ENCODE measurements at places on chromosomes 6 and 20.

DNA sequence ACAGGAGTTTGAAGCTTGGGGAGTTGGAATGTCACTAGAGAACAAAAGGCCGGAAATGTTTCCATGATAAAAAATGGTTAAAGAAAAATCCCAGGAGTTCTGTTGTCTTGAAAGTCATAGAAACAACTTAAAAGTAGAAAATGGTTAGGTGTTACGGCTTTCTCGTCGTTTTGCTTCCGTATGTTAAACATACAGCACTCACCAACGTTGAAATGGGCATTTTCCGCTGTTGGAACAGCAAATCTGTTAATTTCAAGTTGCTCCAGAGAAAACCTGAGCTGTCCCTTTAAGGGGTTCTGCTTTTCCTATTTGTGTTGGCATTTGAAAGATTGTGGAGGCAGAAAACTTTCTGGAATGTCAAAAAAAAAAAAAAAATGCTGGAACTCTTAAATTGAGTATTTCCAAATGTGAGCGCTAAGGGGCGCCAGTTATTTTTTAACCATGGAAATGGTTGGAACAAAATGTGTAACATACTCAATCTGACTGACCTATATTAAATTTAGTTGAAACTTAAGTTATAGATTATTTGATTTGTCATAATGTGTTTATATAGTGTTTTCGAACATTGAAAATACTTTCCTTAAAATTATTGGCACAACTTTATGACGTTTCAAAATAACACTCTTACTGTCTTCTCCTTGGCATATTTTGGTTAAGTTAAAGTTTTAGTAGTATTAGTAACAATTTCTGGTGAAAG is 2.2 kb downstream of the QKI start:
- no peak for DNase-seq

GRCh38 chr20:20360464-20360863 is 7.4 kb upstream of the INSM1 start:
- peak; percentile 49 for DNase-seq

- no peak for DNase-seq
Measured at GRCh38 chr6:111482188-111482958, 645 bp downstream of the REV3L start.

DNA sequence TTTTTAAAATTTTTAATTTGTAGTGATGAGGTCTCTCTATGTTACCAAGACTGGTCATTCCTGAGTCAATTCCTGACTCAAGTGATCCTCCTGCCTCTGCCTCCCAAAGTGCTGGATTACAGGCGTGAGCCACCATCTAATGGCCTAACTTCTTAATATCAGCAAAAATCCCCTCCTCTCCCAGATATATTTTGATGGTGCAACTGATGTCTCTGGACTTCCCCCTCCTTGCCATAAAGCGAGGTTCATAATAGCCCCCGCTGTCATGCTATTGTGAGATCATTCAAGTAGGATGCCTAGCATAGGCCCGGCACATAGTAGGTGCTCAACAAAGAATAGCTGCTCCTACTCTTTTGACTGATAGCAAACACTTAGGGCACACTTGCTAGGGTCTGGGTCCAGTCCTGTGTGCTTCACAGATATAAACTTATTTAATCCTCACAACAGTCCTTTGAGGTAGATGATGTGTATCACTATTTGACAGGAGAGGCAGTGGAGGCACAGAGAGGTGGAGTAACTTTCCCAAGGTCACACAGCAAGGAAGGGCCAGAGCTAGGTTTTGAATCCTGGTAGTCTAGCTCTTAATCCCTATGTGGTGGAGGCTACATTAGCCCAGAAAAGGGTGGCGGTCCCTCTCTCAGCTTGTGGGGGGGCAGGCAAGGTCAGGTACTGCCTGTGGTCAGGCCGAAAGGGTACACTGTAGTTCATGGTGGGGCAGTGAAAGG is 14.6 kb downstream of the SRC start:
- DNase-seq = no peak

GRCh38 chr6:6795393-6795792 is 206.9 kb downstream of the LY86 start:
- no peak for DNase-seq

GRCh38 chr6:44192428-44193041 is 24.2 kb upstream of the MYMX start:
- DNase-seq = no peak

GRCh38 chr6:15243910-15244619 is 1.8 kb upstream of the JARID2 start:
- no peak for DNase-seq

DNA sequence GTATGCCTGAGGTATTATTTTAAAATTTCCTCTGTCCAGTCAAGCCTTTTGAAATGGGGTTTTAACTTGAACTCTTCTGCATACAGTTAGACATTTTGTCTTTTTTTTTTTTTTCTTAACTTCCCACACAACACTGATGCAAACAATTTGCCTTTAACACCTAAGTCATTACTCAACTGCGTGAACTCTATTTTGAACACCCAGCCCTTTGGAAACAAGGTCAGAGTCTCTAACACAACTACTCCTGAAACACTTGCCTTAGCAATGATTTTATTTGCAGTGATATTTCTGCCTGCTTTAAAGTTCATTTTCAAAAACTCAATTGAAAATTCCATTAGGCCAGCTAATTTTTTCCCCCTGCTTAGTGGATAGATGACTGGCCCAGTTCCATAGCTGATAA is 24.2 kb downstream of the GLYATL3 start:
- no peak for DNase-seq

GRCh38 chr20:29740951-29741593 is 1516.4 kb upstream of the DEFB115 start:
- no peak for DNase-seq

- no peak for DNase-seq
Measured at GRCh38 chr20:21234806-21235483, 68.2 kb upstream of the XRN2 start.

- DNase-seq = no peak
Measured at GRCh38 chr6:30194797-30195690, 18.2 kb downstream of the TRIM26 start.

DNA sequence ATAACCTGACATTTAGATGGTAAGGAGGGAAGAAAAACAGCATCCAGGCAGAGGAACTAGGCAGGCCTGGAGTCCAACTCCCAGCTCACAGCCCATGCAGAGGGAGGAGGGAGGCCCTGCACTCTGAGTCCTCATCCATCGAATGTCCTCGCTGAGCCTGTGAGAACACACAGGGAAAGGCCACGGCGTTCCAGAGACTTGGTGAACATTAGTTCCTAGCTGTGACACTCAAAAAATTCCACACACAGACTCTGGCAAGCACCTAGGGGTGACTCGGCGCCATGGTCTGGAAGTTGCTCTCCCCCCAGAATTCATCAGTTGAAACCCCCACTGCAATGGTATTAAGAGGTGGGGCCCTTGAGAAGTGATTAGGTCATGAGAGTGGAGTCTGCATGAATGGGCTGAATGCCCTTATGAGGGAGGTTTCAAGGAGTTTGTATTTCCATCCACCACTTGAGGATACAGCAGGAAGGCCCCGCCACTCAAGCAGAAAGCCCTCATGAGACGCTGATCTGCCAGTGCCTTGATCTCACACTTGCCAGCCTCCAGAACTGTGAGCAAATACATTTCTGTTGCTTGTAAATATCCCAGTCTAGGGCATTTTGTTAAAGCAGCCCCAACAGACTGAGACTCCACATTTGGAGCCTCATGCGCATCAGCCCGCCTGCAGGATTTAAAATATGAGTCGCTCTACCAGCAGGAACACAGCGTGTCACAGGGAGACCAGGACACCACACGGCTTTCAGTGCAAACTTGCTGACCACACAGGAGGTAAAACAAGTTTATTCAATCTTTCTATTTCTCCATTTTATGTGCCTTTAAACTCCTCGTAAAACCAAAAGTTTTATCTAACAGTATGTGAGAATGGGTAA is 73.9 kb downstream of the WDR27 start:
- DNase-seq = no peak

GRCh38 chr6:127053032-127053874 is 65.2 kb upstream of the RSPO3 start:
- no peak for DNase-seq

GRCh38 chr6:159957071-159957673 is 11.7 kb upstream of the IGF2R start:
- no peak for DNase-seq

DNA sequence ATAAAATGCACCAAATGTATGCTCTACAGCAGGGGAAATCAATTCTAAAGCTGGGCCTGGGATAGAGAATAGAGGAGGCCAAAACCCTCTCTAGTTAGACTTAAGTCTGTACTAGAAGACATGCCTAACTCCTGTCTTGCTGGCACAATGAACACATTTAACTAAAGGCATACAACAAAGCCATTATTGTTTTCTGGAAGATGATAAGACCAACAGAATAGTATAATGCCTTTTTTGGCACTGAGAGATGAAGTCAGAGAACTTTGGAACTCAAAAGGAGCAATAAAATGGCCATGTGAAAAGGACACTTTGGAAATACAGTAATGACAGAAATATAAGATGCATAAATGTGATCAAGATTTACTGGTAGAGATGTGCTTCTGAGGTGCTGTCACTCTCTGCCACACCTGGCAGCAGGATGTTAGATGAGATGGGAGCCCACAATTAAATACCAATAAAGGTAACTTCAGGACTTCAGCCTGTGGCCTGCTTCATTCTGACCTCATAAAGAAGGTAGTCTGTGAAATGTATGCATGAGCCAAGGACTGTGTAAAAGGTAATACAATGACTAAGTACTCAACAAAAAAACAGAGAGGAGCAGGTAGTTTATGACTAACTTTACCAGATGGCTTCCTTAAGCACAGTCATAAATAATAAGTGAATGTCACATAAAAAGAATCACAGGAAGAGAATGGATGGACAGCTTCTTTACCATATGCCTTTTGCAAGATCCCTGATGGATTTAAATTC is 333.4 kb downstream of the BCKDHB start:
- DNase-seq = no peak

DNA sequence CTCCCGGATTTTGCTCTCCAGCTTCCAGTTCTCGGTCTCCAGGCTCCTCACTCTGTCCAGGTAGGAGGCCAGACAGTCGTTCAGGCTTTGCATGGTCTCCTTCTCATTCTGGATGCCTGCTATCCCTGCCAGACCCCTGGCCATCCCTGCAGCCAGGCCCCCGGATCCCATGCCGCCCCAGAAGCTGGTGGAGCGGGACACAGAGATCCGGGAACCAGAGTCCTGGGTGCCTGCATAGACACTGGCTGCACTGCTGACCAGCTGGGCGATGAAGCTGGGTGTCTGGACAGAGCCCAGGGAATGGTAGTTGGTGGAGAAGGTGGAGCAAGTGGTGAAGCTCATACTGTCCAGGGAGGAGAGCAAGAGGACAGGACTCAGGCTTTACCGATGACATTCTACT is 2.9 kb upstream of the CALHM6 start:
- no peak for DNase-seq

DNA sequence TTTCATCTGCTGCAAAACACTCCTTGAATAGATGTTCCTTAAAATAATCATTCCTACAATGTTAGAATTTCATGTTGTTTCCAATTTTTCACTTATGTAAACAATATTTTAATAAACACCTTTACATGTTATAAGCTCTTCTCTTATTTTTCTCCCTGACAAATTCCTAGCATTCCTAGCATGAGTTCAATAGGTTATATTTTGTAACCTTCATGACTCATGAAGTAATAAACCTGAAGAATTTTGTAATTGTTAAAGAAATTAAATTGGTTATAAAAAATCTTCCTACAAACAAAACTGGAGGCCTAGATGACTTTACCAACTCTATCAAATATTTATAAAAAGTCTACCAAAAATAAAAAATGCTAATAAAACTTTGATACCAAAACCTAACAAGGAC is 66.3 kb downstream of the NT5E start:
- no peak for DNase-seq

DNA sequence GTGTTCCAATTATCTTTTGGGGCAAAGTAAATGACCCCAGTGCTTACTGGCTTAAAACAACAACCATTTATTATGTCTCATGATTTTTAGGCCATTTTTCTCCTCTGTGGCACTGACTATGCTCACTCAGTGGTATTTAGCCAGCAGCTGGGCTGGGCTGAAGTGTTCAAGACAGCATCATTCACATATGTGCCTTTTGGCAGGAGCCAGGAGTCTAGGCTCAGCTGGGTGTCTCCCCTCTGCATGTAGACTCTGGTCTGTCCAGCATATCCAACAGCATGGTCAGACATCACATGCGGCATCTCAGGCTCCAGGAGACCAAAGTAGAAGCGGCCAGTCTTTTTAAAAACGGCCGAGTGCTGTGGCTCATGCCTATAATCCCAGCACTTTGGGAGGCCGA is 120.3 kb upstream of the TOP1 start:
- DNase-seq = no peak

DNA sequence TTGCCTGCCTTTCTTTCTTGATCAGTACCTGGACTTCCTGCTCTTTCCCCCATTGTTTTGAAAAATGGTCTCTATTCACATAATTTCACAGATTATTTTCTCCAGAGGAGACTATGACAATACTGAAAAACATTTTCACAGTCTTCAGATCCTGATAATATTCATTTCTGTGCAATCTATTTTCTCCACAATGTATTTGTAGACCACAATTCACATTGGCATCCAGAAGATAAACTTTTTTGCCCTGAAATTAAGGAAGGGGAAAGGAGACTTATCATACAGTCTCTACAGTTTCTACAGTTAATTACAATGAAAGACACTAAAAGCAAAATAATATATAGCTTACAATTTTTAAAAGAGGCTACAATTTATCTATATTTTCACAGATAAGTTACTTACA is 18.4 kb downstream of the LCA5 start:
- no peak for DNase-seq

- DNase-seq = no peak
Measured at GRCh38 chr6:111531185-111531584, 48.2 kb upstream of the REV3L start.

DNA sequence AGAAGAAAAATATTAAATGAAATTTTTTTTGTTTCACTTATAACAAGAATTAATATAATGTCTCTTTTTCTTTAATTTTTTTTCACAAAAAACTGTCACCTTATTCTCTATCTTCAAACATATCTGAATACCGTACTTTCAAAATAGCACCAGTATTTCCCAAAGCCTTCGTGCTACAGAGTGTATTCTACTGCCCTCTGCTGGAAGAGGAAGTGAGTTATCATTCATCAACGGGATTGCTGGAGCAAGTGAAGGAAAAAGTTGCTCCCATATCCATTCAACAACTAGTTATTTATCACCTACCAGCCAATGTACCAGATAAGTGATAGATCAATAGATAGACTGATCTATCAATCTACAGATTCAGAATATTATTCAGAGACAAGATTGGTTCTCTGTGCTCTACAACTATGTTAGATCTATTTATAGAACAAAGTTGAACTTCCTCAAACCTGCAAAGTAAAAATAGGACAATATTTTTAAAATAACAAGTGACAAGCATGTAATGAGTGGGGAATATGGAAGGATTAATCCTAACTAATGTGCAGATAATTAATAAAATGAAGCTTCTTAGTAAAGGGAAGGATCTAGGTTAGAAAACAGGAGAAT is 26.7 kb upstream of the TFAP2B start:
- DNase-seq = no peak

- peak; percentile 47 for DNase-seq
Measured at GRCh38 chr20:5448449-5449118, 131.8 kb upstream of the PROKR2 start.

DNA sequence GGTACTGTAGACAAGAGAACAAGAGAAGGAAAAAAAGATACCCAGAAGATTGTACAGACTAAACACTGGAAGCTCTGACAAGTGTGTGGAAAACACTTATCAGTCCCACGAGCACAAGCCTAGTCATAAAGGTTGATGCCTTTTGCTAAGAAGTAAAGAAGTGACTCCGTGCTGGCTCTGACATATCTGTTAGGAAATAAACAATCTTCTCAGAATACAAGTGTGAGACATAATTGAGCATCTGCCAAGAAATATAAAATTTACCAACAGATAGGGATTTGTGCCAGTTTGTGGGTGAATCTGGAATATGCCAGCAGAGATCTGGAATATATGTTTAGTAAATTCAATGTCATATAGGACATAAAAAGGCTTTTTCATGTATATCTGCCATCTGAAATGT is 258.7 kb upstream of the RNF217 start:
- DNase-seq = no peak

Data from NCI-H1092 (cell line).